Motor neuron (in vitro differentiated cells): ENCODE measurements at places on chromosomes 3 and 15. TPM values are rescaled to one million over a fixed set of nuclear protein-coding genes. Genes with fewer than 3 reads are reported as not detected.

Gene AGTR1
- total RNA-seq = 0.11 and 0.31 TPM in 2 replicates

Gene FBXL2
- 11.9 and 12.6 TPM in 2 replicates for total RNA-seq

Gene TRPM1
- not detected in 2 replicates for total RNA-seq

Gene GOLGA8K
- 1.6 and 2.1 TPM in 2 replicates for total RNA-seq

Gene SKOR1
- total RNA-seq = 0.50 and 0.60 TPM in 2 replicates

Gene CEP19
- 11.9 and 13.6 TPM in 2 replicates for total RNA-seq

Gene ARL14
- total RNA-seq = 0.31 and 0.48 TPM in 2 replicates

Gene KCNH8
- 0.05 and 0.20 TPM in 2 replicates for total RNA-seq
